NCI-H1436 (cell line): ENCODE measurements at places on chromosomes 13 and 19.

DNA sequence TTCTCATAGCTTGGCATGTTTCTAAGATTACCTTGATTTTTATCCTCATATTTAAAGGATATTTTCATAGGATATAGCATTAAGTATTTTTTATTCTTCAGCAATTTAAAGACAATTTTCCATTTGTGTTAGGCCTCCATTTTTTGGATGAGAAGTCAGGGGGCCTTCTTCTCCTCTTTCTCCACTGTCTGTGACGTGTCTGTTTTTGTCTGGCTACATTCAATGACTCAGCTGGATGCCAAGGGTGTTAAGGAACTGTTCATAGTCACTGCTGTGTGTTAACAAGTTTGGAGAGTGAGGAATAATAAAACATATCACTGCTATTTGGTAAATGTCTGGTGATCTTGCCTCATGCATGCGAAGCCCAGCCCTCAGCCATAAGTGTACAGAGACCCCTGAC is 36.4 kb downstream of the ZNF582 start:
- DNase-seq, result no peak

DNA sequence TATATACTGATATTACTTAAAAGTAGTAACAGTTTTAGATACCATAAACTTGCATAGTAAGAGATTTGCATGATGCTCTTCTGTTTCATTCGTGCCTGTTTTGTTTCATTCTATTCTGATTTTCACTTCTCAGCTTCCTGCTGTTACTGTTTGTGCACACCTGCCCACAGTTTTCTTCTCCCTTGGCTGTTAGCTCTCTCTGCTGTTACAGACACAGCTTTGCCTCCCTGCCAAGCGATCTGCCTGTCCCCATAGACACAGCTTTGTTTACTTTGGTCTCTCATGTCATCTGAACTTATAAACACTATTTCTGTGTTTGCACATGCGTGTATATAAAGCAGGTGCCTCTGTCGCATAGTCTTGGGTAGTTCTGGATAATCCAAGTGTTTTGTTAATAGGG is 21.4 kb upstream of the UPF3A start:
- DNase-seq, result no peak

GRCh38 chr13:26957182-26957581 is 196.6 kb upstream of the GPR12 start:
- DNase-seq, result no peak

DNA sequence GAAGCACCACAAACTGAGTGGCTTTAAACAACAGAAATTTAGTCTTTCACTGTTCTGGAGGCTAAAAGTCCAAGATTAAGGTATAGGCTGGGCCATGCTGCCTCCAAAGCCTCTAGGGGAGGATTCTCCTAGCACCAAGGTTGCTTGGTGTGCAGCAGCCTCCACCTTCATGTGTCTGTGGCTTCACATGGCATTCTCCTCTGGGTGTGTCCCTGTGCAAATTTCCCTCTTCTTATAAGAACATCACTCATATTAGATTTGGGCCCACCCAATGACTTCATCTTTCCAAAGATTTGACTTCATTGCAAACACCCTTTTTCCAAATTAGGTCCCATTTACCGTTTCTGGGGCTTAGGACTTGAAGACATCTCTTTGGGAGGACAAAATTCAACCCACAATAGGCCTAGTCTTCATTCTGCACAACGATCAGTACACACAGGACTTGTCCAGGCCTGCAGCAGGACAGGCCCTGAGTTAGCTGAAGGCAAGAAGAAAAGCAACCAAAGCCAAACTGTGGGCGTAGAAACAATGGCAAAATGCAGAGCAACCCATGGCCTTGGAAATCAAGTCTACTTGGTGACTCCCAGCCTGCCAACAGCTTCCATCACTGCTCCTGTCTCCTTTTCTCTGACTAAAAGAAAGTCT is 521.2 kb upstream of the NBEA start:
- no peak for DNase-seq

GRCh38 chr13:40792284-40793051 is 3.1 kb downstream of the SLC25A15 start:
- no peak for DNase-seq

DNA sequence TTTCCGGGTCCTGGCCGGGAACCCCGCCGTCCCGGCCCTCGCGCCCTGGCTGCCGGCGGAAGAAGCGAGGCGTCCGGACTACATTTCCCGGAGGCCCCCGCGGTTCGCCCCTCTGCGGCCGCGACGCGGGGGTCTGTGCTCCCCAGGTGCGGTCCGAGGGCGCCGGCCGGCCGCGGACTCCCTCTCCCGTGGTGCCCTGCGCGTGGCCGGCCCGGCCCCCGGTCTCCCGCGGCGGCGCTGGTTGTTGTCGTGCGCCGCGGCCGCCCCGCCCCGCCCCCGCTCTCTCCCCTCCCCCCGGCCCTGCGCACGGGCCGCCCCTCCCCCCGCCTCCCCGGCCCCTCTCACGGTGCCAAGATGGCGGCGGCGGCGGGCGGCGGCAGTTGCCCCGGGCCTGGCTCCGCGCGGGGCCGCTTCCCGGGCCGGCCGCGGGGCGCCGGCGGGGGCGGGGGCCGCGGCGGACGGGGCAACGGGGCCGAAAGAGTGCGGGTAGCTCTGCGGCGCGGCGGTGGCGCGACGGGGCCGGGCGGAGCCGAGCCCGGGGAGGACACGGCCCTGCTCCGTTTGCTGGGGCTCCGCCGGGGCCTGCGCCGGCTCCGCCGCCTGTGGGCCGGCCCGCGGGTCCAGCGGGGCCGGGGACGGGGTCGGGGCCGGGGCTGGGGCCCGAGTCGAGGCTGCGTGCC is at the start of gene KMT2B:
Gene KMT2B (plus strand): TSS at position 339 of the 680 bp plus-strand sequence. CDS start 16 bp downstream, at position 355.
- DNase-seq, result no peak

- DNase-seq, result peak; percentile 30
These were observed 5.9 kb downstream of the BORCS8 start for GRCh38 chr19:19185853-19186740.

DNA sequence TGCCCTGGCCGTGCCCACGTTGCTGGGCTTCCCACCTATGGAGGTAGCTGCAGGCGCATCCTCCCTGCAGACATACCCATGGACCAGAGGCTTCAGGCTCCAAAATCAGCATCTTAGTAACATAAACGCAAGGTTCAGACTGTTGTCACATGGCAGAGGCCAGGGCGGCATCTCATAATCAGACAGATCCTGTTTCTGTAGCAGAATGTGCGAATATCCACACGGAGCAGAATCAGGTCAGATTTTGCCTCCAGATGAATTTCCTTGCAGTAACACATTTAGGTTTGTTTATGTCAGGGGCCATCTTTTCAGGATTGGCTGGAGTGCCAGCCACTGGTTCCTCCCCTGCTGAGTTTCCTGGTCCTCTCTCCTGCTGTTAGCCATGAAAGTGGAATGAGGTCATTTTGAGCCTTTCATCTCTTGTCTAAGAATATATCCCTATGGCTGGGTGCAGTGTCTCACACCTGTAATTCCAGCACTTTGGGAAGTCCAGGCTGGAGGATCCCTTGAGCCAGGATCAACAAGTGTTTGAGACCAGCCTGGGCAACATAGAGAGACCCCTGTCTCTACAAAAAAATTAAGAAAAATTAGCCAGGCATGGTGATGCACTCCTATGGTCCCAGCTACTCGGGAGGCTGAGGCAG is 20.5 kb downstream of the SMARCA4 start:
- DNase-seq, result no peak

GRCh38 chr13:112606109-112607001 is 18.4 kb upstream of the TUBGCP3 start:
- peak; percentile 88 for DNase-seq

DNA sequence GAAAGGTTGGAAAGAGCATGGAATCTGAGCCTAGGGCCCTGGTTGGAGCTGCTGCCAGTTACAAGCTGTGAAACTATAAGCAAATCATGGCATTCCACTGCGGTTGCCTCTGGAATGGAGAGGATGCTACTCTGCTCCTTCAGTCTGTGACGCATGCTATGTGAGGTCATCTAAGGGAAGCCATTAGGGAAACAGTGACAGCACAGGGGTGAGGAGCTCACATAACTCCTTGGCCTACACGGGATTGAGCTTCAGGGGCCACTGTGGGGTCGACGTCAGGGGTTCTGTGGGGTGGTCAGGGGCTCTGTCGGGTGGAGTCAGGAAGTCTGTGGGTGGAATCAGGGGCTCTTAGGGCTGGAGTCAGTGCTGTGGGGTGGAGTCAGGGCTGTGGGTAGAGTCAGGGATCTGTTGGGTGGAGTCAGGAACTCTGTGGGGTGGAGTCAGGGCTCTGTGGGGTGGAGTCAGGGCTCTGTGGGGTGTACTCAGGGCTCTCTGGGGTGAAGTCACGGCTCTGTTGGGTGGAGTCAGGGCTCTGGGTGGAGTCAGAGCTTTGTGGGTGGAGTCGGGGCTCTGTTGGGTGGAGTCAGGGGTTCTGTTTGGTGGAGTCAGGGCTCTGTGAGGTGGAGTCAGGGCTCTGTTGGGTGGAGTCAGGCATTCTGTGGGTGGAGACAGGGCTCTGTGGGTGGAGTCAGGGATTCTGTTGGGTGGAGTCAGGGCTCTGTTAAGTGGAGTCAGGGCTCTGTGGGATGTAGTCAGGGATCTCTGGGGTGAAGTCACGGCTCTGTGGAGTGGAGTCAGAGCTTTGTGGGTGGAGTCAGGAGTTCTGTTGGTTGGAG is 35.8 kb upstream of the MEDAG start:
- DNase-seq, result no peak

DNA sequence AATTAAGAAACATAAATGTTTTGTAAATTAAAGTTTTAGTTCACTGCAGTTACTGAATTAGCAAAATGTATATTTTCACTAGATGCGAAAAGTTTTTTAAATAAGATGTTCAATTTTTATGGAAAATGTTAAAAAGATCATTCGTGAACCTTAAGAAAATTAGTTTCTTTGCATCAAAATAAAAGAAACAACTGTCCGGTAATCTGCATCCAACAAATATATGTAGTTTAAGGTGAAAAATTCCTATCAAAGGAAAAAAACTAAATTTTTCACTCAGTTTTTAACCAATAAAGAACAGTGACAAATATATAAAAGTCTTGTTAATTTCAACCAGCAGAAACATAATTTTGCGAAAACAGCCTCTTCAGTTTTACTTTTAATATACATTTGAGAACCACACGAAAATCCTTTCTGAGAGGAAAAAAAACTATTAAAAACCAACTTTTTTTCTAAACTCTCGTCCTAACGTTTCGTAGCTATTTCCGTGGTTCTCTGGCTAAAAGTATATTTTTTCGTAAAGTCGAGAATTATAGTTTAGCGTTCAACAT is 64.5 kb downstream of the KCNRG start:
- DNase-seq, result no peak

DNA sequence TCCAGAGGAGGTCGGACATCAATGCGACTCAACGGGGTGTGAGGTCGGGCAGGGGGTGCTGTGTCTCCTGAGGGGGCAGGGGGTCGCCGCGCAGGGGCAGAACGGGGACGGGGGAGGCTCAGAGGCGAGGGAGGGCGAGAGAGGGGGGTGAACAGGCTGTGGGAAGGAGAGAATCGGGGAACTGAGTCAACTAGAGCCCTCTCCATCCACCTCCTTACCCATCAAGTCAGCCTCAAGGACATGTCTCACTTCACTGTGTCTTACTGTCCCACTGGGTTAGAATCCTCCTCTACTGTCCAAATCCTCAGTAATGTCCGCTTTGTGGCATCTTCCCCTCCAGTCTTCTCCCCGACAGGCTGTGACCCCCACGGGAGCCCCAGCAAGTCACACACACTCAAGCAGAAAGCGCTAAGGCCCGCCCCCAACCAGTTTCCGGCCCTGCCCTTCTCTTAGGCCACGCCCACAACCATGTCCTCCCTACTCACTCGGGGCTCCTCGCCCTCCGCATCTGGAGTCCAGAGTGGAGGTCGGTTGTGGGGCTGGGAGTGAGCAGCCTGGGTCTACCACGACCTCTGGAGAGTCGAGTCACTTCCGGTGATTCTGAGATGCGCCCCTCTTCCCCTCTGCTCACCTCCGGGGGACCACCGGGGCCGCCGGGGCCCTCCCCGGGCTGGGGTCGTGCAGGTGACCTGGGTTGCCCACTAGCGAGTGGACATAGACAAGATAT is 9.3 kb downstream of the PLEKHA4 start:
- DNase-seq, result peak; percentile 46

- no peak for DNase-seq
These were observed 21.7 kb downstream of the UBE2L5 start for GRCh38 chr13:30443957-30444404.

- no peak for DNase-seq
These were observed at the start of gene ZNF154 for GRCh38 chr19:57708641-57709361. Gene ZNF154 (minus strand): TSS chr19:57709204. CDS start chr19:57708971, 233 bp downstream.

DNA sequence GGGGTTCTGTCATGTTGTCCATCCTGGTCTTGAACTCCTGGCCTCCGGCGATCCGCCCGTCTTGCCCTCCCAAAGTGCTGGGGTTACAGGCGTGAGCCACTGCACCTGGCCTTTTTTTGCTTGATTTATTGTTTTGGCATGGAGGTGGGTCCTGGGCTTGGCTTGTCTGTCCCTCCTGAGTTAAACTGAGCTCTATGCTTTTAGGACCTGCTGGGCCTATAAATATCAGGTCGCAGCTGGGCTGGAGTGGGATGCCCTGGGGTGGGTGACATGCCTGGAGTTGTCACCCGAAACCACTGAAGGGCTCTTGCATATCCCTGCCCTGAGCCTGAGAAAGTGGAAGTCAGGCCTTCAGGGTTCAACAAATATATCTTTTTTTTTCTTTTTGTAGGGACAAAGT is 5.5 kb downstream of the ARRDC5 start:
- no peak for DNase-seq

GRCh38 chr19:39409208-39410016 is 2.8 kb downstream of the ZFP36 start:
- DNase-seq, result peak; percentile 84

GRCh38 chr19:4068047-4068966 is 1.6 kb upstream of the ZBTB7A start:
- no peak for DNase-seq

DNA sequence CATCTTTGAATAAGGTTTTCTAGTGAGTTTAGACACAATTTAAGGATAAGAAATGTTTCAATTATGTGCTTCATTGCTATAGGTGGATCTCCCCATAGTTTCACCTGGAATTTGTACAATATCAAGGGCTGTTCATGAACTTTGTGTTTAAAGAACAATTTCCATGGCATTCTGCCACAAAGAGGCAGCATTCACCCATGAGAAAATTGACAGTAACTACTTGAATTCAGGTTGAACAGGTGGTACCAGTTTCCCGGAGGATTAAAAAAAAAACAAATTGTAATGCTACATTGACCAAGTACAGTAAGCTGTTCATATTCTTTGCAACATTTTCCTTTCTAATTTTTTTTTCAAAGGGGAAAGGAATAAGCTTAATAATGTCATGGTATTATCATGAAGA is 9.1 kb downstream of the SLITRK5 start:
- DNase-seq, result no peak
